ENCODE measurements at places on chromosomes 4 and X. TPM values are rescaled to one million over a fixed set of nuclear protein-coding genes. Genes with fewer than 3 reads are reported as not detected.

GRCh38 chr4:7753931-7754465 lies 185.7 kb downstream of the AFAP1 start:
- no peak for DNase-seq

DNA sequence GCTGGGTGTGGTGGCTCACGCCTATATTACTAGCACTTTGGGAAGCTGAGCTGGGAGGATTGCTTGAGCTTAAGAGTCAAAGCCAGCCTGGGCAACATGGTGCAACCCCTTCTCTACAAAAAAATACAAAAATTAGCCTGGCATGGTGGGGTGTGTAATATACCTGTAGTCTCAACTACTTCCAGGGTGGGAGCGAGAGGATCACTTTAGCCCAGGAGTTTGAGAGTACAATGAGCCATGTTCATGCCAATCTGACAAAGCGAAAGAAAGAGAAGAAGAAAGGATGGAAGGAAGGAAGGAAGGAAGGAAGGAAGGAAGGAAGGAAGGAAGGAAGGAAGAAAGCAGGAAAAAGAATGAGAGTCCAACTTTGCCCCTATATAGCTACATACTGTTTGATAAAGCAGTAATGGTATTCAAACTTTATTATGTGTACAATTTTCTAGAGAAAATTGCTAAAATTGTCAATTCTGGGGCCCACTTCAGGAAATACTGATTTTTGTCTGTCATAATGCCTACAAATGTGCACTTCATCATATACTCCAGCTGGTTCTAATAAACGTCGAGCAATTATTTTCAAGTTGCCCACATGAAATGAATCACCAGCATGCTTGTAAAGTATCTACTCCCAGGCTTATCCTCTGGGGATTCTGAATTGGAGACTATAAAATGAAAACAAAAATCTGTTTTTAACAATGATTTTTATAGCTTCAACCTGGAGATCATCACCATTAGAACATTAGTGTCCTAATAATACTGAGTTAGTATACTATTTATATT lies 132.3 kb downstream of the NDST4 start:
- DNase-seq: no peak

DNA sequence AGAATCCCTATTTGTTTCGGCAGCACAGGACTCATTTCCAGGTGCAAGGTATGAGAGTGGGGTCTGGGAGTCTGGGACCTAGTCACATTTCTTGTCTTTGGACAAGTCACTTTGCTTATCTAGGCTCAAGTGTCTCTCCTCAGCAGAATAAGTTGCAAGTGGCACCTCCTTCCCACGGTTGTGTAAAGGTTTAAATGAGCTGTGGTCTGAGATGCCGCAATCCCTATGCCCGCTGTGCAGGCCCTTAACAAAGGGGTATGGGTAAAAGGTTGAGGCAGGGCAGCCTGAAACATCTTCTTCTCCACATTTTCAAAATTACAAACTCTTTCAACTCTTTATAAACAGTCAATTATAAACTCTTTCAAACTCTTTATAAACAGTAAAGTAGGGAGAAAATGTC lies 93.7 kb downstream of the RTL5 start:
- no peak for DNase-seq

GRCh38 chr4:3257556-3258482 lies 8.9 kb downstream of the MSANTD1 start:
- no peak for DNase-seq

DNA sequence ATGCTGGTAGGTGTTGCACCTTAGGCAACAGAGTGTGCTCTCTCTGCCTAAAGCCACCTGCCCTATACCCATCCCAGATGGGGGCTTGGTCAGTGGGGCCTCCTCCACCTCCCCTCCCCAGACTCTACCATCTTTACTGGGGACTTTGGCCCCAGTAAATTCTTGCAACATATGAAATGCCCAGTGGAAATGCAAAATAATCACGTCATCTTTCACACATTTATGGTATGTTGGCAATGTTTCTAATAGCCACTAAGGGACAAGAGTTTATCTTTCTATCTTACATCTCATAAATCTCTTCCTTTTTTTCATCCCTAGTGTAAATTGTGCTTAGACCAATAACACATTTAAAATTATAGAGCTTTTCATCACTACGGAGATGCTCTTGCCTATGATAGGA lies 103.0 kb upstream of the MAML3 start:
- no peak for DNase-seq

GRCh38 chr4:6606465-6607235 lies 31.7 kb downstream of the MAN2B2 start:
- no peak for DNase-seq

DNA sequence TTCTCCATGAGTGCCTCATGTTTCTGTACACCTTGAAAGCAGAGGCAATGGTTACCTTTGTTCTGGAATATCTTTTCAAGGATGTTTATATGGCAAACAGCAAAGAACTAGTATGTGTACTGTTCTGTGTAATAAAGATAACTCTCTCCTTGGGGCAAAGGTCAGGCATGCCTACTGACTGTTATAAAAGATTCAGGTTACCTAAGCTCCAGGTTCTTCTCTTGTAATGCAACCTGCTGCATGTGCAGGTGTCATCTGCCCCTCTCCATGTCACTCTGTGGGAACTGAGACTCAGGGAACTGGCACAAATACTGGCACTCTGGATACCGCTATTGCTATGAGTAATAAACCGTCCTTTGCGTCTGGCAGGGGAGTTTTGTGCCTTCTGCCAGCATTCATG lies 5.4 kb upstream of the TRPC3 start:
- DNase-seq: no peak

GRCh38 chrX:39437670-39438441 lies 636.6 kb downstream of the MID1IP1 start:
- DNase-seq: no peak

- DNase-seq: no peak
Observed at GRCh38 chr4:179880756-179881155, 2362.4 kb upstream of the TENM3 start.

- DNase-seq: no peak
Observed at GRCh38 chr4:28555866-28556265, 1695.2 kb downstream of the STIM2 start.

DNA sequence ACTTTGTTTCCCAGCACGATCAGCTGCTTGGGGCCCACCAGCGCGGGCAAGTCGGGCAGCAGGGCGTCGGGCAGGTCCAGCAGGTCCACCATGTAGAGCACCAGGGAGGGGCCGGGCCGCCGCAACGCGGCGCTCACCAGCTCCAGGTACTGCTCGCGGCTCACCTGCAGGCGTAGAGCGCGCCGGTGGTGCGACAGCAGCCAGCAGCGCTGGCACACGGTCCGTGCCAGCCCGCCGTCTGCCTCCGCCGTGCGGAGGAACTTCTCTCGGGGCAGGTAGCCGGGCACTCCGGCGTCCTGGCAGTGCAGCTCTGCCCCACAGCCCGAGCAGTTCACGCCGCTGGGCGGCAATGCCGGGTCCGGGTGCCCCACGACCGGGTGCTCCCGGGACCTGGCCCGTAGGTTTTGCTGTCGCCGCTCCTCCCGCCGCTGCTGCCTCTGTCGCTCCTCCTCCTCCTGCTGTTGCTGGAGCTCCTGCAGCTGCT lies 527 bp downstream of the NOA1 start:
- DNase-seq: peak; percentile 45

DNA sequence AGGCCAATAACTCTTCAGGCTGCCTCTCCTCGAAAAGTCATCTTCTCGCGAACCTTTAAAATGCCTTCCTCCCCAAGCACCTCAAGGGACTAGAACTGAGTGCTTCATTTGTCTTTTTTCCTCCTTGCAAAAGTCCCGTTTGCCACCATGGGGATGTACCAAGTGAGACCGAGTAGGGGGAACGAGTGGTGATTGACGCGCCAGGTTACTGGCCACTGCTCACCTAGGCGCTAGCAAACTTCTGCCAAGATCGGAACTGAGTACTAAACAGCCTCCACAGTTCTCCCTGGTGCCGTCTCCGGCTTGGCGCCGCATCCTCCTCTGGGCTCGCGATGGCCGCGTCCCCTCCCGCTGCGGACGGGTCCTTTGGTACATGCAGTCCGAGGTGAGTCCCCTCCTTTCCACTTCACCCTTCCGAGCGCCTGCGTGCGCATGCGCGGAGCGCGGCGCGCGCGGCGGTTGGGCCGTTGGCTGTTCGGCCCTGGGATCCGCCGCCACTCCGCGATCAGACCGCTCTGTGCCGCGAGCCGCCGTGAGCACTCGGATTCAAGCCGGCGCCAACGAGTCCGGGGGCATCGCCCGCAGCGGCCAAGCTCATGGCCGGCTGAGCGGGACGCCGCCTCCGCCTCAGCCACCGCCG lies at the start of gene CDK16:
CDK16 (plus strand) TSS at position 402 of the 640 bp plus-strand sequence. CDS start 4,877 bp downstream, outside the sequence.
- DNase-seq: peak; percentile 90

- DNase-seq: no peak
Observed at GRCh38 chr4:55125763-55126541, 557 bp upstream of the KDR start.

GRCh38 chrX:9369802-9370291 lies 95.0 kb upstream of the TBL1X start:
- DNase-seq: no peak

DNA sequence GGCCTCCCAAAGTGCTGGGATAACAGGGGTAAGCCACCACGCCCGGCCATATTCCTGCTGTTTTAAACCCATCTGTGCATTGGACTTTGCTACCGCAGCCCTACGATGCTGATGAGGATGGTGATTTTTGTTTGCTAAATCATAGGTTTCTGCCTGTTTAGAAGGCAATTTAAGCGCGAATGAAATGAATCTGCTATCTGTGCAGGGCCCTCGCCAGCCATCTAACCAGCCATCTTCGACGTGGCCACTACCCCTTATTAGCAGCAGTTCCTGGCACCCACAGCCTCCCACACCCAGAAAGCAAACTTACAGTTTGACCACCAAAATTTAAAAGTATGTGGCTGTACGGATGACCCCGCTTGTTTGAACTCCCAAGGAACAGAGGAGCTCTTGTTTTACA lies 178.5 kb downstream of the SHOX start:
- no peak for DNase-seq

DDIT4L gene
- total RNA-seq: 1.2 TPM

MAGEC1 gene
- not detected for total RNA-seq

TMSB15A gene
- total RNA-seq: not detected

RAB33A gene
- total RNA-seq: 7.9 TPM
